ENCODE measurements at places on chromosomes 16 and 17. TPM values are rescaled to one million over a fixed set of nuclear protein-coding genes. Genes with fewer than 3 reads are reported as not detected.

- DNase-seq, result peak; percentile 97
These were observed 37.5 kb downstream of the ERCC4 start for GRCh38 chr16:13957197-13958078.

GRCh38 chr16:23557779-23558702, 514 bp downstream of the UBFD1 start:
- DNase-seq, result peak; percentile 63

DNA sequence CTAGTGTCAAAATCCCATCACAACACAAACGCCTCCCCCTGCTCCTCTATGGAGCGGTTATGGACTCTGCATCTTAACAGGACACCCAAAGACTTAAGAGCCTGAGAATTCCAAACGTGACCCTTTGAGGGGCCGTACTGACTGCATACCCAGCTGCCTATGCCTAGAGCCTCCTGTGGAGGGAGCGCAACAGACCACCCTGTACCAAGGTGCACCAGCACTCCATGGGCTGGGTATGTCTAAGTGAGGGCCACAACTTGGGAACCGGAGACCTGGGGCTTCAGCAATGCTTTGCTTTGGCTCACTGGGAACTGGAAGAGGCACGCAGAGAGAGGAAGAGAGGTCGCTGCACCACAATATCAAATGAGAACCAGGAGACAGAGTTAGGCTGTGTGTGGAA, 5.4 kb downstream of the ANKS3 start:
- no peak for DNase-seq

DNA sequence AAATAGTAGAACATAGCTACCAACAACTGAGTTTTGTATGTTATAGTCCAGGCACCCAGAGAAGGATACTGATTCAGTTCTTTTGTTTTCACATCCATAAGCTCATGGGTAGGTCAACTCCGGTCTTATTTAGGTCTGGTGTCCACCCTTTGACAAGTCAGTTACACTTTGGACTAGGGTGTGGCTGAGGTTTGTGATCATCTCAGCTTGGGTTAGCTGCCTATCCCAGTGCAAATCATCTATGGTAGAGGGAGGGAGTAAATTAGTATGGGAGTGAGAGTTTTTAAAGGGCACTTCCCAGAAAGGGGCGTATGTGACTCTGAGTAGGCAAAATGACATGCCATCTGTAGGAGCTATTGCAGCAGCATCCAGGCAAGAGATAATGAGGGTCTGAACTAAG, 66.1 kb downstream of the TANC2 start:
- no peak for DNase-seq

- no peak for DNase-seq
These were observed 18.6 kb upstream of the C16orf78 start for GRCh38 chr16:49354991-49355390.

GRCh38 chr16:87056551-87056950, 260.6 kb downstream of the C16orf95 start:
- DNase-seq, result no peak

DNA sequence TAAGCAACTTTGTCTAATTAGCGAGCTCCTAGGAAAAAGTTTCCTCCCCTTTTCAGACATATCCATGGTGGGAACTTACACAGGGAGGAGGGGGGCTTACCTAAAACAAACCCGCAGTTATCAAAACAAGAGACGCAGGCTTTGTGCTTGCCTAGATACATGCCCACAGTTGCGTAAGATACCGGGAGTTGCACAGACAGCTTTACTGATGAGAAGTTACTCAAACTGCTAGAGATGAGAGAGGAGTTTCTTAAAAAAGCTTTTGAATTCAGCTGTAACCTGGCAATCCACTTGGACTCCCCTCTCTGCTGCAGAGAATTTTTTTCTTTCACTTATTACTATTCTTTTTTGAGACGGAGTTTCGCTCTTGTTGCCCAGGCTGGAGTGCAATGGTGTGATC, 6.8 kb upstream of the ZP2 start:
- peak; percentile 21 for DNase-seq

GRCh38 chr17:42846594-42847280, 2.4 kb downstream of the AOC2 start:
- DNase-seq, result peak; percentile 38

Gene GGNBP2
- 63.5 TPM for total RNA-seq

Gene TNFAIP1
- 50.1 TPM for total RNA-seq

DNA sequence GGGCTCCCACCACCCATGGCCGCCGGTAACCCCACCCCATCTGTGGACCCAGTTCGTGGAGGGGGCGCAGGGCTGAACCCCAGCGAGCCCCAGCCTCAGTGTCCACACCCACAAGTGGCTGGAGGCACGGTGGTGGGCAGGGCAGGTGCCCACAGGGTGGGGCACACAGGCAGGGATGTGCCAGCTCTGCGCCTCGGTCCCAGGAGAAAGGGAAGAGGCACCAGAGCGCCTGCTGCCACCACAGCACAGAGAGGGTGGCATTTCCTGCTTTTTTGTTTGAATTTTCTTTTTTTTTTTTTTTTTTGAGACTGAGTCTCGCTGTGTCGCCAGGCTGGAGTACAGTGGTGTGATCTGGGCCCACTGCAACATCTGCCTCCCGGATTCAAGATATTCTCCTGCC, 19.0 kb downstream of the ZFPM1 start:
- DNase-seq, result no peak

DNA sequence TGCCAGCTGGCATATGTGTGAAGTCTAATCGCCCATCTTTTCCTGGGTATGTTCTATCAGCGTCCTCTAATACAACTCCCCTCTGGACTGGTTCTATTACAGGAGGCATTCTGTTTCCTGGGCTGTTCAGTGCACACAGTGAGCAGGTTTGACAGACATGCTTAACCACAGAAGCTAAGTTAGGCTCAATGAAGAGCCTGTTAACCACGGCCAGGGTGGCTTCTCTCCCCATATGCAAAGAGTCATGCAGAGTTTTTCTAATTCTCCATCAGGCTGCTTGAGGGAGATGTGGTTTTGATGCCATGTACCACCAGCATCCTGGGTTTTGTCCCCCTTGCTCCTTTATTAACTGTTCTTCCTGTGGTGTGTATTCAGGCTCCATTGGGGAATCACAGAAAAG, 57.2 kb upstream of the ALOX12 start:
- DNase-seq, result no peak
